ENCODE measurements at places on chromosomes 12 and 14.
A peak's percentile ranks its signal among the peaks of the same experiment; 100 is the strongest.

DNA sequence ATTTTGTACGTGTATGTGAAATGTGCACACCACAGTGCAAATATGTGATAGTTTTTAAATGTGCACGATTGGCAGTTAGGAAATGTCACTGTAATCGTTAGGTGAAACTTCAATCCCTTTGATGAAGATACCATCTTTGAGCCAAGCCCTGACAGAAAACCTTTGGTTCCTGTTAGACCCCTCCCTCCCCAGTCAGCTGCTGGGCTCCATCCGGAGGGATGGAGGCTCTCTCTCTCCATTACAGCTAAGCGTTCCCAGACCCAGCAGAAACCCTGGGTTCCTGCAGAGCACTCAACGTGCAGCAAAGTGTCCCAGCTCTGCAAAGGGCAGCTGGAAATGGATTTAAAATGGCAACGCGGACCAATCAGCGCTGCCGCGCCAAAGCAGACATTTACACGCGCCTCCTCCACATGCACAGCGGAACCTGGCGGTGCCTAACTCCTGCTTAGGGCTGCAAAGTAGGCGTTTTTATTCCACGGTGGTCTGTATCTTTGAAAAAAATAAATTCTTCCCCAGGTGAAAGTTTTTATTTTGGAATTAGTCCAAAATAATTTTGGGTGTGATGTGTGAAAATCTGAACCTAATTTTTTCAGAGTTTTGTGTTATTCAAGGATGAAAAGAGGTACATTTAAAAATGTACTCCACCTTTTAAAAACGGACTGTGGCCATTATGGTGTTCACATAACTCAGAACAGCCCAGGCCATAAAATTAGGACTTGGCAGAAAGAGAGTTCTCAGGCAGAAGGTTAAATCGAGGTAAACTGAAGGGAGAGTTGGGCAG, 1.4 kb upstream of the HMGA2 start:
- DNase-seq: no peak

- DNase-seq: no peak
Measured at GRCh38 chr12:5364036-5364770, 67.7 kb upstream of the NTF3 start.

DNA sequence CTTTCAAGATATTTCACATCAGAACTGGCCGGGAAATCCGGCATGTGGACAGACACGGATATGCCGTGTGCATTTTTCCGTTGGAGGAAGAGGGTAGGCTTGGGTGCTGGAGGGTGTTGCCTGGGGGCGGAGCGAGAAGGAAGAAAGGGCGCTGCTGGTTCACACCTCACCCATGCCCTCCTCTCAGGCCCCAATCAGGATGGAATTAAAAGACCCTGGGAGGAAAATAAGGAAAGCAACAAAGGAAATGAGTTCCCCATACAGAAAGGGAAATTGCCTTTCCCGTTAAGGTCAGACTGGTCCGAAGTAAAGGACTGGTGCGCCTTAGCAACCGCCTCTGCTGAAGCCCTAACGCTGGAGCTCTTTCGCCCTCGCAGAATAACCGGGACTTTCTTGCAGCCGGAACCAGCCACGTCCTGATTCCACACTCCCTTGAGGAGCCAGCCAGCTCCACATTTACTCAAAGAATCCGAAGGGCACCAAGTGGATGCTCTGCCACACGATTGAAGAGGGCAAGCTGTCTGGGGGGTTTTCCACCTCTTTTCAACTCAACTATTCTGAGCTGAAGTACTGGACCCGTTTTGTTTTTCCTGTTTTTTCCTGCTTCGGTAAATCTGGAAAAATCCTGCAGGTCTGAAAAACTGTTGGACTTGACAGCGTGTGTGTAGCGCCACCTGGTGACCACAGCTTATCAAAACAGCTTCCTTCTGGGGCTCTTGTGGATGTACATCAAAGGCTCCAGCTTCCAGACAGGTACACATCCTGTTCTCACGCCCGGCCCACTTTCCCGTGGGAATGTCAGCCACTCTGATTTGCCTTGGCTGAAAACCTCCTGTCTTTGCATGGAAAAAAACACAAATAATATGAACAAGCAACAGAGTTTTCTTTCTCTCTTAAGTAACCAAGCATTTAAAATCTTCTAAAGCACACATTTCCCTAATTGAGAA, 37.6 kb upstream of the BCL2L14 start:
- DNase-seq: peak; percentile 77

DNA sequence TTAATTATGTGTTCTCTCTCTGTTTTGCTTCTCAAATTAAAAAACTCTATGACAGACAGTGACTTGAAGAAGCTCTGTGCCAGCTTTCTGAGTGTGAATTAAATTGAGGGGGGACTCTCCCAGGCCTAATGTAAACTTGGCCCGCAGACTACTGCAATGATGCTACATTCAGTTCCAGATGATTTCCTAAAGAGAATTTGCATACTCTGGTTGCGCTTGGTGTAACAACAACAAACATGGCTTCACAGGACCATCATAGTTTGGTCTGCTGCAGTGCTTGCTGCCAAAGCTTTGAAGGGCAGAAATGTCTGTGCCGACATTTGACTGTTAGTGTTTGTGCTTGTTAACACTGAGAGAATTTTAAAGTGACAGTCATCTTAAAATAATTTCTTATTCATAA, 25.0 kb downstream of the CFAP54 start:
- no peak for DNase-seq

GRCh38 chr12:99966429-99966828, 18.3 kb downstream of the ANKS1B start:
- DNase-seq: no peak

GRCh38 chr14:77140359-77141213, 1.0 kb downstream of the ZDHHC22 start:
- peak; percentile 41 for DNase-seq
